Stimulated activated CD8-positive, alpha-beta memory T cell treated with anti-CD3 and anti-CD28 coated beads, Interleukin-4, amount 100 ng/mL, for 48 hours (primary cell): ENCODE measurements at places on chromosomes 13 and 19.

DNA sequence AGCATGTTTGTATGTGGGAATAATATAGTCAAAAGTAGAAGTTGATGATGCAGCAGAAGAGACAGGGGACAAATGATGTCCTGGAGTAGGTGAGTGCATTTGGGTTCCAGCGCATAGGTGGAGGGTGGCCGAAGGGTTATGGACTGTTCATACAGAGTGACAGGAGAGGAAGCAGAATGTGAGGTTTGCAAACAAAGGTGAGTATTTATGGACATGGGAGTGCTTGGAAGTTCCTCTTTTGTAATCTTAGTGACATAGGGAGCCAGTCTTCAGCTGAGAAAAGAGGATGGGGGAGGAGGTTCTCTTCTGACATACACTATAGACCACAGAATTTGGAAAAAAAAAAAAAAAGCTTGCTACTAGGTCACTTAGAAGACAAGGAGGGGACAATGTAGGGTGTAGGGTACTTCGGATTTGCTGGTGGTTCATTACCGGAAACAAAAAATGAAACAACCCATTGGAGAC, 331.6 kb downstream of the DLEU7 start:
- DNase-seq, result no peak

GRCh38 chr19:3698386-3698950, 1.8 kb downstream of the PIP5K1C start:
- no peak for DNase-seq

- no peak for DNase-seq
Measured at GRCh38 chr13:41058295-41059070, 2.8 kb upstream of the WBP4 start.

- no peak for DNase-seq
Measured at GRCh38 chr13:86878781-86879180, 792.4 kb upstream of the SLITRK5 start.

- no peak for DNase-seq
Measured at GRCh38 chr13:111971891-111972780, 94.8 kb upstream of the SOX1 start.

DNA sequence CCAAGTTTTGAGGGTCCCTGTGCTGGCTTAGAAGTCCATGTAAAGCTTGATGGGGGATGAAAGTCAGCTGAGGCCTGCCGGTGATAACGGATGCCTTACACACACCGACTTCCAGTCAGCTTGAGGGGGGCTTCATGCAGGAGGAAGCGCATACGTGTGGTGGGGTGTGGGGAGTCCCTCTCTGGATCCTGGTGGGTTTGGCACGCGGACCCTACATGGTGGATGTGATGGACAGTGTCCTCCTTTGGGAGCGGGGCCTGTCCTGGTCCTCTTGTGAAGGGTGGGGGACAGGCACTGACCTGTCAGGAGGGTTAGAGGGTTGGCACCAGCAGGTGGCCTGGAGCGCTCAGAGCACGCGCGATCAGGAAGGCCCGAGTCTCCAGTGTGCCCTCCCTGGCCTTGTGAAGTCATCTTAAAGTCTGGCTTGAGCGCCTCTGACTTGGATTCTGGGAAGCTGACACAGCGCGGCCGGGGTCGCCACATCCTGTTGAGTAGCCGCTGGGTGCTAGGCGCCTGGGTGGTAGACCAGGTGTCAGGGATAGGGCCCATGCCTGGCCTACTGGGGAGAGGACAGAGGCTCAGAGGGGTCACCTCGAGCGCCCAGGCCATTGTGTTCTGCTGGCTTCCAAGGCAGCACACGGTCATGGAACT, 2.9 kb downstream of the DAZAP1 start:
- peak; percentile 64 for DNase-seq

GRCh38 chr19:41175801-41176777, 16.9 kb upstream of the CYP2S1 start:
- peak; percentile 42 for DNase-seq

GRCh38 chr13:73365252-73365651, 306.4 kb downstream of the KLF5 start:
- no peak for DNase-seq

DNA sequence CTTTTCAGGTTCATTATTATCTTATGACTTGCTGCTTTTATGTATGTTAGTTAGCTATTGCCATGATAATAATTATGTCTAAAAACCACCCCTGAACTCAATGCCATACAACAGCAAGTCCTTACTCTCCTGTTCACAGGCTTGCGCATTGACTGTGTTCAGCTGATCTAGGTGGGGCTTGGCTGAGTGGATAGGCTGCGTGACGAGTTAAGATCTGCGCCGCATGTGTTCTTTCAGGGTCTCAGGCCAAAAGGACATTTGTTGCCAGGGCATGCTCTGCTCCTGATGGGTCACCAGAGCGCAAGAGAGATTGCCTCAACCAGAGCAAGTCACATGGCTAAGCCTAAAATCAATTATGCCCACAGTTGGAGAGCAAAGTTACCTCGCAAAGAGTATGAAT, 859 bp downstream of the ZNF568 start:
- DNase-seq, result no peak

DNA sequence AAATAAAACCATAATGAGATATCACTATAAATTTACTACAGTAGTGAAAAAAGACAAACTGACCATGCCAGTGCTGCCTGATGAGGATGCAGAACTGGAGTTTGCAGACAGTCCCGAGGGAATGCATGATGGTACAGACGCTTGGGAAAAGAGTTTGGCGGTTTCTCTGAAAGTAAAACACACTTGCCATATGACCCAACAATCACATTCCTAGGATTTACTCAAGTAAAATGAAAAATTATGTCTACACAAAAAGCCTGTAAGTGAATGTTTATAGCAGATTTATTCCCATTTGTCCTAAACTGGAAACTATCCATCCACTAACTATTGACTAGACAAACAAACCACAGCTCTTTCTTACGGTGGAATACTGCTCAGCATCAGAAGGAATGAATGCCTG, 271.0 kb downstream of the DNAJC15 start:
- DNase-seq, result no peak

DNA sequence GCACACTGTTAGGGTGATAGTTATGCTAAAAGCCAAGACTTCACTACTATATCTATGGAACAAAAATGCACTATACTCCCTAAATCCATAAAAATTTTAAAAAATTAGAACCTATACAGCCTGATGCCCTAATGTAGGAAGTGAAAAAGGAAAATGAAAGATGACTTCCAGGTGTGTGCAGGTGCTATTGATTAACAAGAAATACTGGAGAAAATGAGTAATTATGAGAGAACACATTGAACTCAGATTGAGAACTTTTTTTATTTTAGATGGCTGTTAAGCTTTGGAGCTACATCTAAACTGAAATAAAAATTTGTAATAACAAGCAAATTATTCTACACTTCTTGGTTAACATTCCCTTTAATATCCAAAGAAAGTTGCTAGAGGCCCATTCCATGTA, 1015.7 kb downstream of the PCDH9 start:
- no peak for DNase-seq

DNA sequence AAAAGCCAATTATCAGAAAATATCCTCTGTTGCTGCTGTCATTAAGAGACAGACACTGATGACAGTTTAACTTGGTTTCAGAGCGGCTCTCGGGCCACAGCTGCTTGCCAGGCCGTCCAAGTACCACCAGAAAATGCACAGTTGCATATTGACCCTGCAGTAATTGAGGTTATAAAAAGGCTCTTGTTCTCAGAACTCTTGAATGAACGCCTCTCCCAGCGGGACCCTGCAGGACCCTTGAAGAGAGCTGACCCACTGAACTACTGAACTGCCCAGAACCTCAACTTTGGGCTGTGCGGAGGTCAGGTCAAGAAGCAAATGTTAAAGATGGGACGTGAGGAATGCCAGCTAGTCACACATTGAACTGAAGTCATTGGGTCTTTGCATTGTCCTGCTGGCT, 1559.0 kb upstream of the SLC10A2 start:
- no peak for DNase-seq
